Eye (tissue), 1 donor: ENCODE measurements at places on chromosomes 3 and 15.

DNA sequence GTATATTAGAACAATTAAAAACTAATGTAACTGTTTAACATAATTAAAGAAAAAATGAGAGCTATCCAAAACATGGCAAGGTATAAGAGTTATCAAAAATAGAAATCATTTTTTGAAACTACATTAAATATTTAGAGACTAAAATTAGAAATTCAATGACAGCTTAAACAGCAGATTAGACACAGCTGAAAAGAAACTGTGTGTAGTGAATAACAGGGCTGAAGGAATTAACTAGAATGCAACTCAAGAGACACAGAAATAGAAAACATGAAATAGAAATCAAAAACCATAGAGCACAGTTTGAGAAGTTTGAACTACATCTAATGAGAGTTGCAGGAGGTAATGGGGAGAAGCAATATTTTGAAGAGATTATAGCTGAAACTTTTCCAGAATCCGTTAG is 59.9 kb upstream of the FBN1 start:
- no peak for DNase-seq

DNA sequence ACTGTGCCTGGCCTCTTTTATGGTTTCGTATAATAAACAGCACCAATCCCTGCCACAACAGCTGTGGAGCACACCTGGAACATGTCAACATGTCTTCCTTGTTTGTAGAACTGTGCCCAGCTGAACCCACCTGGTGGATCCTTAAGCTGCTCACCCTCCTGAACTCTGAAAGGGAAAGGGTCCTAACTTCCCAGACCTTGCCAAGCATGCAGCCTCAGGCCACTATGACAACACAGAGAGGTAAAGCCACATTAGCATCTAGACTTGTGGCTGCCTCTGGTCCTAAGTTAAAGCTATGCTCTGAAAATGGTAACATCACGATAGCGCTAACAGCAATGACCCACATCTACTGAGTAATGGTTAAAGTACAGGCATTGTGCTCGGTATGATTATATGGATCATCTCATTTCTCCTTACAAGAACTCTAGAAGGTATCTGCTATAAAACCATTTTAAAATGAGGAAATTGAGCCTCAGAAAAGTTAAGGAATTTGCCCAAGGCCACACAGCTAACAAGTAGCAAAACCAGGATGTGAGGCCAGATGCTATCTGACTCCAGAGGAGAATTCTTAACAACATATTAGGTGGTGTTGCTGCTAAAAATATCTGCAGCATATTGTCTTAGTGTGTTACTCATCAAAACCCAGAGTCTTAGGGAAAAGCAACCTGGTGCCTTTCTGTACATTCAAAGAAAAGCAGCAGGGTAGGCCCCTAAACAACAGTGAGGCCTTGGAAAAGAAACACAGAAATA is 23.1 kb upstream of the HERC1 start:
- DNase-seq: no peak

GRCh38 chr15:85973584-85974347 is 105.9 kb upstream of the AGBL1 start:
- peak; percentile 46 for DNase-seq

DNA sequence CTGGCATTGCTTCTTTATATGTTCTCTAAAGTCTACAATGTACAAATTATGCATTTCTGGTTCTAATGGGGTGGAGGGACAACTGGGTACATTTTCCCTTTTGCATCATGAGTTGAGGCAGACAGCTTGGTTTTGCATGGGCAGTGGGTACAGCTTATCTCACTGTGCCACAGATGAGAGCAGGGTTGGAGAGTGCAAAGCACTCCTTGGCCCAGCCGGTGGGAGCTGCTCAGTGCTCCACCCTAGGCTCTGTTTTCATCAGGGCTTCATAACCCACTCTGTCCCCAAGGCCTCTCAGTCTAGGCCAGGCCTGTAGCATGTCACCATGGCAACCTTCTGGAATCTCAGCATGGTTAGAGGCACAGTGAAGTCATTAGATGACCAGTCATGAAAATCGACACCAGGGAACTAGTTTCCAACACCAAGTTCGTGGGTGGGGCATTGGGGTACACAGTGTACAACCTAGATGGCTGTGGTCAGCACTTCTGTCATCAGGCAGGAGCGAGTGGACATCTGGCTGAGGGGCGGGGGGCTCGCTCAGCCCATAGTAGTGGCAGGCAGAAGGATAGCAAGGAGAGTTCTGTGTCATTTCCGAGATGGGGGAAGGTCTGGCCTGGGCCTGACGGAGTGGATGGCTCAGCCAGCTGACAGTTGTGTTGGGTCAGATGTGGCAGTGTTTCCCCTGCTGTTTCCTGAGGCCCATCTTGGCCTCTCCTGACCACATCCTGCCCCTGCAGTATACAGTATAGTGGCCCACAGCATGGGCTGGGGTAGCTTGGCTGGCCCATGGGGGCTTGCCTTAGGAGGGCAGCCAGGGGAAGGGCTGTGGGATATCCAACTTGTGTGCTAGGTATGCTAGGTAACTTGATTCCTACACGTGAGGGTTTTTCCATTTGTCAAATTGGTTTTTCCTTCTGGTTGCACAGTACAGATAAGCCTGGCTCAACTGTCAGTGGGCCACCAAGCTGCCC is 75.7 kb upstream of the PRR23C start:
- DNase-seq: peak; percentile 76

GRCh38 chr15:38362355-38362754 is 91.6 kb upstream of the FAM98B start:
- no peak for DNase-seq

DNA sequence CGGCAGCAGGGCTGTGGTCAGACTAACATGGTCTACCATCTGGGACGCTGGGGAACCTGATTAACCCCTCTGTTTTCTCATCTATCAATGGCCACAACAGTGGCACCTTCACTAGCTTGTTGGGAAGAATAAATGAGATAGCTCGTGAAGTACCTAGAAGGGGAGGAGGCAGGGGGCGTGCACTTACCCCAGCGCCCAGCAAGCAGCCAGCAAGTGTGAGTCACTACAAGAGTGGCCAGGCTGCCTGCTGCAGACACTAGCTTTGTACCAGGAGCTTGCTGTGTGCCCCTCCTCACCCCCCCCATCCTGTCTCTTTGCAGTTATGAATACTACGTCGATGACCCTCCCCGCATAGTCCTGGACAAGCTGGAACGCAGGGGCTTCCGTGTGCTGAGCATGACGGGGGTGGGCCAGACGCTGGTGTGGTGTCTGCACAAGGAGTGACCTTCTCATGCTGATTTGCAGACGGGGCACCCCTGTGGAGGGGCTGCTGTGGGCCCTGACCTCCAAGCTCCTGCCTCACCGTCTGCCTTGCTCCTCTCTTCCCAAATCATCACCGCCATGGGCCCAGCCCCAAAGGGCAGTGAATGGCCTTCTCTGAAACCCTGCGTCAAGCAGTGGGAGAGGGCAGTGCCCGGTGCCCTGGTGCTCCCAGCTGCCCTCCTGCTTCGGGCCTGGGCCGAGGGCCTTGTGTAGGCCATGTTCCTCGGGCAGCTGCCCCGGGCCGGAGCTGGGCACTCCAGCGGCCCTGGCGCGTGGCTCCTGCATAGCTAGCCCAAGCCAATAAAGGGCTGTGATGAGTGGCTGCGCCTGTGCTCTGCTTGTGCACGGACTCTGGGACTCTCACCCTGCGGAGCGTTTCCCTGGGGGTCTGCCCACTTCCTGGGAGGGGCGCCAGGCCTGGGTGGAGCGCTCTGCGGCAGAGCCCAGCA is 2.6 kb upstream of the C15orf62 start:
- peak; percentile 36 for DNase-seq

DNA sequence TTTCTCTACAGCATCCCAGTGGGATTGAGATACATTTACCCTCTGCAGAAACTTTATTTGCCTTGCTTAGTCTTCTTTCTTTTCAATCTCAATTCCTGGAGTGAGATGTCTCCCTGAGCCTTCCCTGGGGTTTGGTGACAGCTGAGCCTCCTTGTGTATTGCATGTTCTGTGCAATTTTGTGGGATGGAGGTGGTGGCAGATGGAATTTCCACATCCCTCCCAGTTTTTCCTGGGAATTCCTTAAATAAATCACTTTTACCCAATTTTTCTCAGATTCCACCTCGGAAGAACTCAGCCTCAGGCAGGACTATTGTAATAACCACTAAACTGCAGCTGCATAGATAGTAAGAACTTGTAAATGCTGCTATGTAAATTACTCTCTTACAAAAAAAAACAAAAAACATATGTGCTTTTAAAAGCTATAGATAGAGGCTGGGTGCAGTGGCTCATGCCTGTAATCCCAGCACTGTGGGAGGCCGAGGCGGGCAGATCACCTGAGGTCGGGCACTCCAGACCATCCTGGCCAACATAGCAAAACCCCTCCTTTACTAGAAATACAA is 88.5 kb upstream of the ABHD17C start:
- no peak for DNase-seq

GRCh38 chr15:99096173-99096893 is 8.5 kb upstream of the SYNM start:
- DNase-seq: no peak

- peak; percentile 80 for DNase-seq
Measured at GRCh38 chr3:150761831-150762661, 923 bp downstream of the SIAH2 start.

- DNase-seq: no peak
Measured at GRCh38 chr3:13638927-13639326, 90.0 kb downstream of the FBLN2 start.

GRCh38 chr3:133413161-133414020 is 13.5 kb downstream of the BFSP2 start:
- DNase-seq: peak; percentile 44

DNA sequence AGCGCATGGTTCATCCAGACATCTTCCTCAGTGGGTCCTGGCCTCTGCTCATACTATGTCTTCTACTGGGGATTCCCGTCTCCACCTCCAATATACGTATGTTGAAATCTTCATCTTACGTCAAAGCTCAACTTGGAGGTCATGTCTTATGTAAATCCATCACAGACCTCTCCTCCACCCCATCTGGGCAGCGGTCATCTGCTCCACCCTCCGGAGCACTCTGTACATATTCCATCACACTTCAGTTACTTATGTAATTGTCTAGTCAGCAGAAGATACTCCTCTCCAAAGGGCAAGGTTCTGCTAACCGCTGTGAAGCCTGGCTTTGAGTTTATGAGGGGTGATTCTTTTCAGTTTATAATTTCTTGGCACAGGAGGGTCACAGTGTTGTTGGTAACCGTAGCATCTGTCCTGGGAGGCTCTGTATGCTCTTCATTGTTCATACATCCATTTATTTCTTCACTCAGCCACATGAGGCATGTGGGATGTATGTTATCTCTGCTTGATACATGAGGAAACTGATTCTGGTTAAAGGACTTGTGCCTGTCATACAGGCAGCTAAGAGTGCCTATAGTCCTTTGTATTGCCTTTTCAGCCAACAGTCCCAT is 22.1 kb downstream of the MAP2K1 start:
- DNase-seq: no peak

DNA sequence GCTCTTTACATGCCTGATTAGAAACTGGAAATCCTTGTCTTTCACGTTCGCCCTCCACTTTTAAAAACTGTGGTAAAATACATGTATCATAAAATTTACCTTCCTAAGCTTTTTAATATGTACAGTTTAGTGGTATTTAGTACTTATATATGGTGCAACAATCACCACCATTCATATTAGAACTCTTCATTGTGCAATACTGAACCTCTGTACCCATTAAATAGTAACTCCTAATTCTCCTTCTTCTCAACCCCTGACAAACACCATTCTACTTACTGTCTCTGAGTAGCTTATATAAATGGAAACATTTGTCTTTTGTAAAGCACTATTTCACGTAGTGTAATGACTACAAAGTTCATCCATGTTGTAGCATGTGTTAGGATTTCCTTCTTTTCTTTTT is 28.2 kb downstream of the GRM2 start:
- no peak for DNase-seq

- no peak for DNase-seq
Measured at GRCh38 chr3:62582495-62583172, 209.3 kb upstream of the FEZF2 start.

DNA sequence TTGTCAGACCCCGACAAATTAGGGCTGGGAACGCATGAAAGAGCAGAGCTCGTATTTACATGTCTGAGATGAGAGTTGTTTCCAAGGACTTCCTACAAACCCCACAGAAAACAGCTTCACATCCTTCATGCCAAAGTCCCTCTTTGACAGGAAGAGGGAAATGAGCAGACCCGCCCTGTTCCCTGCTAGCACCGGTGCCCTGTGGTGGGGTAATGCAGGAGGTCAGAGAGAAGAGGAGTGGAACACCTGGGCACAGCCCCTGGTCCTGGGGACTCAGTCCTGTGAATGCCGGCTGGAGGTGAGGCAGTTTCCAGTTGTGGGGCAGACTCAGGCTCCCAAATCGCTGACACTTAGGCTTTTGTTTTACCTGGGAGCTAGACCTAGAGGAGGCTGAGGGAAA is 4.0 kb downstream of the PLA2G4D start:
- no peak for DNase-seq

- DNase-seq: no peak
Measured at GRCh38 chr3:184603151-184604030, 41.8 kb downstream of the EPHB3 start.

DNA sequence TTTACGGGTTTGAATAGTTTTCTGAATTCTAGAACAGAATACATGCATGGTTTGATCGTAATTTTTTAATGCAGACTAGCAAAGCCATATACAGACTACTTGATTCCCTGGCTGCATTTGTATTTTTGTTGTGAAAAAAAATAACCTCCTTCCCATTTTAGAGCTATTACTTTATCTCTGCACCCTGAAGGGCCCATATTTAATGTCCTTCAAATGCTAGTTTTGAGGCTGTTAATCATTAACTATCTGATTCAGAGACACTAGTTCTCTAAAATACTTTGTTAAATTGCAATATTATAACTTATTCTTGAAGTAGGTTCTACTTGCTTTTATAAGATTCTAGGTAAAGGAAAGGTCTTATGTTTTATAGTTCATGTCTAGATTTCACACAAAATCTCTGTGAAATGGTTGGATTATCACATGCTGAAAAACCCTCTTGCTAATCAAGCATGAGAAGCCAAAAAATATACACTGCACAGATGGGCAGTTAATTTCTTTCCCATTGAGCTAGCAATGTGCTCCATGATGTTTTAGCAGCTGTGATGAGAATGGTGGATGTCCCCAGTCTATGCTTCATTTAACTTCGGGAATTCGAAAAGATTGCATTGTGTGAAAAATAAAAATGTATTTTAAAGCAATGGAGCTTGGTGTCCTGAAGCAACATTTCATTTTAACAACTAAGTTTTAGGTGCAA is 634.0 kb upstream of the BCHE start:
- DNase-seq: no peak

- DNase-seq: no peak
Measured at GRCh38 chr3:189122526-189123205, 49.1 kb upstream of the TPRG1 start.

DNA sequence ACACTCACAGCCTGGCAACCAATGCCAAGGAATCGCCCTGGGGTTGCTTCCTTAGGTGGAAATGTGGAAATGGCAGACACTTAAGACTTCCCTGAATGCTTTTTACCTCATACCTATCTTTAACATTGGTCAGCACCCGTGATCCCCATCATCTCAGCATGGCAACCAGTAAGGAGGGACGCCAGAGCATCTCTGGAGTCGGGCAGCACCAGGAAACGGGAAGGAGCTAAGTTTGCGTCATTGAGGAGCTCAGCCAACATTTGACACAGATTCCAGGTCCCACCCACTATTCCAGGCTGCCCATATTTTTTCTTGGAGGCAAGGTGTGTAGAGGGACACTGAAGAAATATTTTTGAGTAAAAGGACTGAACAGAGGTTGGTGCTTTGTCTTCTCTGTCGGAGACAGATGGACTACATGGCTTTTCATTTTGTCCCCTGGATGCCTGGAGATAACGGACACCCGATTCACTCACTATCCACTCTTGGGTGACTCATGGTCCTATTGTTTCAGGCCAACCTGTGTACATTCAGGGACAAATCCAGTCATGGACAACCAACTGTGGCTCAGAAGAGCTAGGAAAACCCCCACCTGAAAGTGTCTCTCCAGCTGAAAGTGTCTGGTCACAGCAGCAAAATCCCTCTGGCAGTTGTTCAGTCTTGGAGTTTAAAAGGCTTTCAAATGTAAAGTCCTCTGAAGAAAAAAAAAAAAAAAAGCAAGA is 70.4 kb upstream of the OXTR start:
- no peak for DNase-seq
